Hypothalamus (tissue), 51 donors: ENCODE measurements at places on chromosomes 12 and 14.

DNA sequence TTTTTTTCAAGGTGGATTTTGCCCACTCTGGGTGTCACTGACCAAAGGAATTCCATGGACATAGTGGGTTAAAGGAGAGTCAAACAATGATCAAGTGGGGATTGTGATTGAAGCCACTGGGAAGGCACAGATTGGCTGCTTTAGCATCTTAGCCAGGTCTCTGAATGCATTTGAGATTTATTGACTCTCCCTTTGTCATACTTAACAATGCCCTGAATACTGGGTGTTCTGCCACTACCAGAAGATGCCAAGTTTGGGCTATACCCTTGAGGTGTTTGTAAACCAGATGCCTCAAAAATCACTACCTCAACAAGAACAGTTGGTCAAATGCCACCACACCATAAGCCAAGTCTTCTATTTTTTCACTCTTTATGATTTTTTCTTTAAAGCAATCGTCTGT, 114.8 kb downstream of the GTF2A1 start:
- no peak for DNase-seq

GRCh38 chr14:54369343-54369742, 27.5 kb upstream of the CDKN3 start:
- no peak for DNase-seq

GRCh38 chr12:78315028-78315427, 484.3 kb downstream of the NAV3 start:
- DNase-seq = no peak

GRCh38 chr12:115897729-115898128, 379.8 kb downstream of the MED13L start:
- DNase-seq = no peak

DNA sequence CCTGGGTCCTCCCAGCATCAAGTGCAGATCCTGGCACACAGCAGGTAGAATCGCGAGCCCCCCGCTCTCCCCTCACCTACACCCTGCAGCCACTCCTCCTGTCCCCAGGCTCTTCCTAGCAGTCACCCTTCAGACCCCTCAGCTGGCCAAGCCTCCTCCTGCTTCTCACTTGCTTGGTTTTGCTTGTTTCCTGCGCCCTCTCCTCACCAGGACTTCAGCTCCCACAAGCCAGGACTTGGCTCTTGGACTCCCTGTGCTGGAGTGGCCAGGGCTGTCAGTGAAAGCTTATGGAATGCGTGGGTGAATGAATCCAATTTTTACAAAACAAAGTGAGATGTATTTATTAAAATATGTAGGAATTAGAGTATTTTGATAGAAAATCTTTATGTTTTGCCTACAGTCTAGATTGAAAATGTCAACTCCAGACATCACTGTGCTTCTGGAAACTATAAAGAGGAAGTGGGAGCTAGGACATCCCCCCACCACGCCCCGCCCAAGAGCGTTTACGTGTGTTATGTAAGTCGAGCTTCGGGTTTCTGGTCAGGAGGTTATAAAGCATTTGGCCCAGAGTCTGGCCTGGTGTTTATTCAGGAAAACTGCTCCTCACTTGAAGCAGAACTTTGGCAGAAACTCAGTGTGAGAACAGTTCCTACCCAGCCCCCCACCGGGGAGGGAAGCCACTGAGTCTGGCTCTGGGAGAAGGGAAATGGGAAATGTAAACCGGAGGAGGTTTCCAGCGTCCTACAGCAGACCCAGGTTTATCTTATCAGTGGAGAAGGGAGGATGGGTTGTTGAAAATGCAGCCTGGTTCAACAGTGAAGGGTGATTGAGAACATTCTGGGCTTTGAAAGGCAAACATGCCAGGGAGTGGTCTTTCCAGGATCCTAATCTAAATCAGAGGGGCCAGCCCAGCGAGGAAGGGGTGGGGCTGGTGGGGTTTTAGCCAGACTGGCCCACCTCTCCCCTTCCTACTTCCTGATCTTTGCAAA, 8.8 kb downstream of the ALDH2 start:
- no peak for DNase-seq

- no peak for DNase-seq
These were observed 2.4 kb upstream of the FIGNL2 start for GRCh38 chr12:51850965-51851299.

- no peak for DNase-seq
These were observed 3.8 kb downstream of the AQP6 start for GRCh38 chr12:49976557-49976956.

GRCh38 chr12:2338381-2338780, 285.6 kb downstream of the CACNA1C start:
- DNase-seq = no peak

GRCh38 chr12:122085591-122085990, 7.0 kb downstream of the MLXIP start:
- DNase-seq = no peak

DNA sequence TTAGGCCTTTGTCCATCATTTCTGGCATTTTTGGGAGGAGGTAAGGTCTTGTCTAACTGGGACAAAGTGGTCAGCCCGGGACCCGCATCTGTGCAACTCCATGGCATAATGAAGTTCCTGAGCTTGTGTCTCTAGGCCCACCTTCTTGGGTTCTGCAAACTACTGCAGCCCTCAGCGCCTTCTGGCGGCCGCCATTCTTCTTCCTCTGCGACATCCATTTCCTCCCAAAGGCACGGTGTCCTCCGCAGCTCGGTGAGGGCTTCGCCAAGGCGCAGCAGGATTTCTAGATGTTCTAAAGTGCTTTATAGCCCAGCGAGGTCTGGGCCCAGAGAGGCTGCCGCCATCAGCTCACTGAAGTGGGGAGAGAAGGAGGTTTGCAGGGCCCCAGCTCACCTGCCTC, 134.4 kb upstream of the OR4E1 start:
- DNase-seq = no peak

DNA sequence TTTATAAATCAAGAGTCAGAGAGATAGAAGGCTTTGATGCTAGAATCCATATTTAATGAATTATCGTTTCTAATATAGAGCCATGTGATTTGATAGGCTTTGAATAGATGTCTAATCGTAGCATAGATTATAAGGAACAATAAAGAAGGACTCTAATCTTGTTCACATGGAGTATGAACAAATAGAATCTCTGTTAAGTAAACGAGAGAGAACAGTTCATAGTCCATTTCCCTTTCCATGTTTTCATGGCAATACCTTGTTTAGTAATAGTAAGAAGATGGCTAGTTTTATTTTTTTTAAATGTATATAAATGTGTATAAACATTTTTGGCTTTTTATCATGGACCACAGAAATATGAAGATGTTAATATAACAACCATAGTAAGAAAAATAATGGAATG, 32.3 kb upstream of the RAD51AP1 start:
- DNase-seq = no peak

GRCh38 chr12:56521590-56522371, at the start of gene RBMS2:
TSS of gene RBMS2 (plus strand) at chr12:56521820. CDS start at chr12:56522024, 204 bp downstream.
- no peak for DNase-seq

GRCh38 chr14:23054000-23054811, 3.1 kb downstream of the CDH24 start:
- DNase-seq = no peak

DNA sequence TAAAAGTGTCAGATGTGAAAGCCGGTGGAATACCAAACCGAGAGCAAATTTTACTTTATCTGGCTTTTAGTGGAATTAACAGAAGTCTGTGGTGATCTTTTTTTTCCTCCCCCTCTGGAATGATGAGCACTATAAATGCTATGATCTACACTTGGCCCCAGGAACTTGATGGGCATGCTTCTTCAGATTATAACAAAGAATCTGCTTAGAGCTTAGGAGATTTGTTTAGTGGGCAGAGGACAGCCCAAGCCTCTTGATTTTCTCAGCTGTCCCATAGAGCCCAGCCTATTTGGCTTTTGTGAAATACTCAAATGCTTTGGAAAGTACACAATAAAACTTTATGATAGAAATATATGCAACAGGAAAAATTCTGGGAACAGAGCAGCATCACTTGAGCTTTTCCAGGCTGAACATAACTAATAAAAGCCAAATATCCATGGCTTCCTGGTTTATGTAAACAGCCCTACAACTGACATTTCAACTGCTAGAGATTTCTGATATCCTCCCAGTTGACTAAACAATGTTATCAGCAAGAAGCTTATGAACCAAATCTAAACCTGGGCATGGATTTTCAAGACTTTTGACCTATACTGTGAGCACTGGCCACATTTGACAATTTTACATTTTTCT, 149.6 kb downstream of the PLXNC1 start:
- no peak for DNase-seq

DNA sequence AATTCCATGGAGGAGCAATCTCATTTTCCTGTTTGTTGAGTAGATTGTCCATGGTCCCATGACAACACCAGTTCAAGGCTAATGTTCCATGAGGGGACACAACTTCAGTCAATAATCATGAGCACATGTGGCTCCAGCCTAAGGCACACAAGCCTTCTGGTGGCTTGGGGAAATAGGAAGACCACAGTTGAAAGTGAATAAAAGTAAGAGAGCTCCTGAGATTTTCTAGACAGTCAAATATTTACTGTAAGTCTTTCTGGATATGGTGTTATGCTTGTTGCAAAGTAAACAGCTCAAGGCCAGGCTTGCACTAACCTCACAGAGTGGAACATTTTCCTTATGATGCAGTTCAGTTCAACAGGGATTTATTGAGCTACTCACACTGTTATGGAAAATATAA, 206.9 kb upstream of the SLC38A2 start:
- no peak for DNase-seq

DNA sequence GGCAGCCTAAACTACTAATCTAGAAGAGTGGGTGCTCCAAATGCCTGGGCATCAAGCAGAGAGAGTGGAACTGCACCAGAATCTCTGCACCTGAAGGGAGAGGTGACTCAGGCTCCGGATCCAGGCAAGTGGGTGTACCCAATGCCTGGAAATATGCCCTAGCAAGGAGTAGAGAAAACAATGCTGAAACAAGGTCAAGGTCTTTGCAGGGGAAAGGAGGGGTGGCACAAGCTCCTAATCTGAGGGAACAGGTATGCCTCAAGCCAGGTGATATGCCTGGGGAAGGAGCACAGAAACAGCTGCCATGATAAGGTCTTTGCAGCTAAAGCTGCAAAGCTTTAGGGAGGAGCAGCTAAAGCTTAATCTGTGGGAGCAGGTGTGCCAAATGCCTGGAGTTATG, 136.0 kb upstream of the KITLG start:
- no peak for DNase-seq

GRCh38 chr14:30971586-30971985, 53.9 kb upstream of the AP4S1 start:
- DNase-seq = no peak

DNA sequence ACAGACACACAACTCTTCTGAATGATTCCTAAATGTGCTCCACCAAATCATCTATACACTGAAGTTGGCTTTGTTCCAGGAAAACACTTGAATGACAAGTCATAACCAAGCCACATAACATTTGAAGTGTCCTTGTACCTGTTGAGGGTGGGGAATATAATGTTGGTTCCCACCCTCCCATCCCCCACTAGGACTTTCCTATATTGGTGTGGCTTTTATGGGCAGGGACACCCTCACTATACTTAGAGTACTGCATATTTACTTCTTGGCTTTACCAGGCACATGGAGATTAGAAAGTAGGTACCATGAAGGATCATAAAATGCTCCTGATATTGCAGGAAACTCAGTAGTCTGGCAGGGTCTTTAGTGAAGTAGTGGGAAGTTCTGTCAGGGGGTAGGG, 9.7 kb upstream of the BHLHE41 start:
- DNase-seq = no peak

- no peak for DNase-seq
These were observed 125.2 kb downstream of the PAPOLA start for GRCh38 chr14:96627386-96627785.

DNA sequence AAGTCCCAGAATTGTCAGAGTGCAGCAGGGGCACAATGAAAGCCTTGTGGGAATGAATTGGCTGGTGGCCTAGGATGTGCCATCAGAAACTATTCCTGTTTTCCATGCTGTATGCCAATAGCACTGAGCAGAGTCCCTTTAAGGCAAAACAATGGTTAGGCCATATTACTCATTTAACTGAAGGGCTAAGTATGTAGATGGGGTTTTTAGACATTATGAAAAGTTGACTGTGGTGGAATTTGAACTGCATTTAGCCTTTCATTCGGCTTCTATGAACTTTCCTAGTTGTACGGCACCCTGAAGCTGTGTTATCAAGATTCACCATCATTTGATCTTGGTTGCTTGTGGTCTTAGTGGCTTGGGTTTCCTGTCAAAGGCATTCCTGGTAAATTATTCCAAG, 24.8 kb downstream of the IL26 start:
- no peak for DNase-seq

DNA sequence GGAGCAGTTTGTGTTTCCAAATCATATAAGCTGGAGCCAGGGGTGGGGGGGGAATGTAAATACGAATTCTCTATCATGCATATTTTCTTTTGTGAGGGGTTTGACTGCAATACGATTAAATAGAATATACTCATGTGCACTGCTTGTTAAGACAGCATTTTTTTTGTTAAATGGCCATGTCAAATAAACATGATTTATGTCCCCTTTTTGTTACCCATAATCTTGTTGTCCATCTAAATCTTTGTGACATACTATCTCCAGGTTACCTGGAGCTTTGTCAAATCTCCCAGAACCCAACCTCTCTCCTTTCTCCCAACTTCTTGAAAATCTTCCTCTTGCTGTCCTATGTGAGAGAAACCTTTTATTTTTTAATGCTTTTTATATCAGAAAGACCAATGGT, 233.1 kb downstream of the SLC25A21 start:
- no peak for DNase-seq
